ENCODE measurements at places on chromosomes 16 and 17.
A peak's percentile ranks its signal among the peaks of the same experiment; 100 is the strongest.

GRCh38 chr17:48724251-48725003 is 1.4 kb downstream of the PRAC2 start:
- peak; percentile 84 for DNase-seq

- no peak for DNase-seq
These were observed 34.1 kb upstream of the MMP2 start for GRCh38 chr16:55444754-55445485.

DNA sequence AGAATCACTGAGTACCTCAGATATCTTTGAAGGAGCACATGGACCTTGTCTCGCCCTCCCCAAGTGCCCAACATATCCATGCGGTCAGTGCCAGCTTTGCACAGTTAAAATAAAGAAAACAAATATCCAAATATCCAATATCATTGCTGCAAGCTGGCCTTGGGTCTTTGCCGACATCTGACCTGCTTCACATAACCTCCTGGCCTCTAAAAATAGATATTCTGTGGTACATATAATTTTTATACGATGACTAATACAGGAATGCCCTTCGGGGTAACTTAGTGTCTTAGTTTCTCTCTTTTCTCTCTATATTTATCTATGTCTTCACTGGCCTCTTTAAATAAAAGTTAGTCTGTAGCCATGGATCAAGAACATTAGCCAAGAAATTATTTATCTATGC is 67.8 kb downstream of the MAF start:
- DNase-seq, result no peak

GRCh38 chr17:34884597-34884996 is 76.7 kb downstream of the CCT6B start:
- DNase-seq, result no peak

DNA sequence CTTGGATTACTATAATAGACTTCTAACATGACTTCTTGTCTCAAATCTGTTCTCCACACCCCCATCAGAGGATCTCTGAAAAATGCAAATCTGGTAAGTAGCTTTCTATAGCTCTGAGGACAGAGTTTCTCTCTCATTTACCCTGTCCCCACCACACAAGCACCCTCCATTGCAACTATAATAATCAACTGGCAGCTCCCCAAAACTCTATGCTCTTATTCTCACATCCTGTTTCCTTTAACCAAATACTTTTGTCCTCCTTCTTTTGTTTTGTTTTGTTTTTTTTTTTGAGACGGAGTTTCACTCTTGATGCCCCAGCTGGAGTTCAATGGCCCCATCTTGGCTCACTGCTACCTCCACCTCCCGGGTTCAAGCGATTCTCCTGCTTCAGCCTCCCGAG is 73.4 kb downstream of the HELZ start:
- no peak for DNase-seq

- DNase-seq, result no peak
These were observed 8.7 kb downstream of the ZNF276 start for GRCh38 chr16:89729863-89730593.

DNA sequence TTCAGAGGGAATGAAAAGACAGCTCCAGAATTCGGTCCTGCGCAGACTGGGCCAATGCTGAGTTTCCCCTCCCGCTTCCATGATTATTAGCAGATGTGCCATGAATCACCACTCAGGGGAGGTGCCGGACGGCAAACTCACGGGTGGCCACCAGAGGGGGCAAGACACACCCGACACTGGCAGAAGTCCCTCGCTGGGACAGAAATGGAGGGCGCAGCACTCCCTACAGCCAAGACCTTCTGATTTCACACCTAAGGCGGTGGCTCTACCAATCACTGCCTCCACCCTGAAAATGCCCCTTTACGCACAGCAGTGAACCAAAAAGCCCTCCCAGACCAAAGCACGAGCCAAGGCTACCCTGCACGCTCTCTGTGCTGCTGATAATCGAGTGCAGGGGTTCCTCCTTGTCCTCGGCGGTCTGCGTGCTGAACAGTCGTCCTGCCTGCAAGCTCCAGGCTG is 26.8 kb downstream of the TRAP1 start:
- DNase-seq, result peak; percentile 86

- DNase-seq, result no peak
These were observed 2.1 kb downstream of the TRAF7 start for GRCh38 chr16:2157480-2158261.

DNA sequence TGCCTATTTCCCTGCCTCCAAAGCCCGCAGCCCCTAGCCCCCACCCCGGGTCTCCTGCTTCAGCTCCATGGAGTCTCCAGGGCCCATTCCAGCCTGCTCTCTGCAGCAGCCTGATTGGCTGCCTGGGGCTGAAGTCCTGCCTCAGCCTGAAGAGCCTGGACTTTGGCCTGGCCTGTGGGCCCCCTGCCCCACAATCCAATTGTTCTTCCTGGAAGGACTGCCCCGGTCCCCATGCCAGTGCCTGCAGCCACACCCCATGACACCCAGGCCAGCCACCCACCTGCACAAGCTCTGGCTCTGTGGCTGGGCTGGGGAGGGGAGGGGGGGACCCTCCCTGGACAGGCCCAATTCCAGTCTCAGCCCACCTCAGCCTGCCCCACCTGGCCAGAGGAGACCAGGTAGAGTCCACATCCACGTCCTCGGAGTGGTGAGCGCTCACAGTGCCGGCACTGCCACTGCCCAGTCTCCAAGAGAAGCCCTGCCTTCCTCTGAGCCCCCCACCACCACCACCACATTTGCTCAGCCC is 12.3 kb downstream of the ENPP7 start:
- no peak for DNase-seq

DNA sequence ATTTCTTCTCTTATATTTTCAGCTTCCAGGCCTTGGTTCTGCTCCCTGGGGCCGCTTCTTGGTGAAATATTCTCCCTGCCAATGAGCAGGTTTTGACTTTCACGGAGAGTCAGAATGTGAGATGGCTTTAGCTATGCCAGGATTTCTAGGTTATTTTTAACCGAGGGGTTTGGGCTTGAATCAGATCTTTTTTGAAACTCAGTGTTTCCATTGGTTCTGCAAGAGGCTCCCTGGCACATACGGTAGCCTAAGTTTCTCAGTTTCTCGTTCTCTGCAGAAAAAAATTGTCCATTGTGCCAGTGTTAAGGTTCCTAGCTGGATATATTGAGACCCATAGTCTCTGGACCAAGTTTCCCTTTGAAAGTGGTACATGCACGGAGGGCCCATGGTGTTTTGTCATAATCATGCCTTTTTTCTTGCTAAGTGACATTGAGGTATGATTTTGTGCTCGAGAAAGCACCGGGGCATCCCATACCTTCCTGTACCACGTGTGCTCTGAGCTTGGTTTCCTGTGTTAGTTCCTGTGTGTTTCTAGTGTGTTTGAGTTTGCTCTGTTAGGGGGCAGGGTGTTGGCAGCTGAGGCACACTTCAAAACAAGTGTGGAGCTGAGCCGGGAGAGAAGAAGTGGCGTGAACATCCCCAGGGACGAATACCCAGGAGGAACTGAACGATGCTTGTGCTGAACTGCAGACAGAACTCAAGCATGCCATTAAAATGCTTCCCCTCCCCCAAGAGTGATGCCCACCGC is 127.2 kb downstream of the HS3ST3B1 start:
- peak; percentile 51 for DNase-seq

DNA sequence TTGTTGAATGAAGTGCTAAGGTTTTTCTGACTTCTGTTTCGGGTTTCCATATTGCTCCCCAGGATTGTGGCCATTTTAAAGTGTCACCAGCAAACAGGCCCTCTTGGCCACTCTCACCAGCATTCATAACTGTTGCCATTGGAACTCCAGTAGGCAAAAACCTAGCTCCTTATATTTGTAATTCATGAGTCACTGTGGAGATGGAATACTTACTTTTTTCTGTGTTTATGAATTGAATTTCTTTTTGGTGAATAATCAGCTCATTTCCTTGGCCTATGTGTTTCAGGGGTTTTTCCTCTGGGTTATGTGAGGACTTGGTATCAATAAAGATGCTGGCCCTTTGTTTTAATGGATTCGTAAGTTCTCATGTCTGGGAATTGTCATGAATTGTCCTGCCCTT is 255.1 kb downstream of the SNX29 start:
- DNase-seq, result no peak

DNA sequence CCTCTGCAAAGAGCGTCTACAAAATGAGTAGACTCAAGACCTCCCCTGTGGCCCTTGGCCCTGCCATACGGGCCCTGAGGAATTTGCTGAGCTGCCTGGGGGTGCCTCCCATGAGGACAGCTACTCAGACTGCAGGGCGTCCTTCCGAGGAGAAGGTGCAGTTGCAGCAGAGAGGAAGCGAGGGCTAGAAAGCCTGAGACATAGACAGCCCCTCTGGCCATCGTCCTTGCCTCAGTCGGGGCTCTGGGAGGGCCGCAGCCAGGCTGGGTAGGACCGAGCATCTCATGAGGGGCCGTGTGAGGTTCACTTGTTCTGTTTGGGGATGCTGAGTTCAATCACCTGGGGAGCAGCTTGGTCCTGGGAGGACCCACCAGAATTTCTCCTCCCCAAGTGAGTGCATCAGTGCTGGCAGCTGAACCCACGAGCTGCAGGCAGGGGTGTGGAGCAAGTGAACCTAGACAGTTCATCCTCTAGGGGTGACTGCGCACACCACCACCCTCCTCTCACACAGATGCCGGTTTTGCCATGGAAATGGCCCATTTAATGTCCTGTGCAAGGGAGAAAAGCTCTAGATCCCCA is 20.3 kb downstream of the RAB11FIP4 start:
- no peak for DNase-seq

DNA sequence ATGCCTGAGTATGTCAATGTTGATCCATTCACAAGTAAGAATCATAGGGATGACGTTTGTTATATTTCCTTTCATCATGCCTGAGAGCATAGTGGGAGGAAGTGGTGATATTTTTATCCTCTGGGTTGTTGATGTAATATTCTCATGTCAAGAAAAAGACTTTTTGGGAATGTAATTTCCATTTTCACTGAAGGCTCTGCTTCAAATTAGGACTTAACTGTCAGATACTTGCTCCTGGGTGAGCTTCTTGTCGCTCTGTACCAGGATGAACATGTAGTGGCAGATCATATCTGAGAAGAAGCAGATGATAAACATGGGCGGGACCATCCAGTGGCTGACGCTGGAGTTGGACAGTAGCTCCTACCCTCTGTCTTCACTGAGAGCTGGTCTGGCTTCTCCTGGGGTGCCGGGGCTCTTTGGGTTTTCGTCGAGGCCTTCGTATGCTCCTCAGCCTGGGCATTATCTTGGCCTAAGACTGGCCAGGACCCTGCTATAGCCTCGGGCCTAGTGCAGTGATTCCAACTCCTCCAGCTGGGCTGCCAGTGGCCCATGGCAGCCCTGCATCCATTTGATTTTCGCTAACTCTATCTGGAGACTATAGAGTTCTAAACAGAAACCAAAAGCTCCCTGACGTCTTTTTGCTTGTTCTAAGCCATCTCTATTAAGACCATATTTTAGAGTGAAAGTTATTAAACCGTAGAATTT is 19.7 kb downstream of the CYB5B start:
- DNase-seq, result peak; percentile 44

GRCh38 chr16:8877894-8878522 is 4.1 kb upstream of the LITAFD start:
- DNase-seq, result no peak

DNA sequence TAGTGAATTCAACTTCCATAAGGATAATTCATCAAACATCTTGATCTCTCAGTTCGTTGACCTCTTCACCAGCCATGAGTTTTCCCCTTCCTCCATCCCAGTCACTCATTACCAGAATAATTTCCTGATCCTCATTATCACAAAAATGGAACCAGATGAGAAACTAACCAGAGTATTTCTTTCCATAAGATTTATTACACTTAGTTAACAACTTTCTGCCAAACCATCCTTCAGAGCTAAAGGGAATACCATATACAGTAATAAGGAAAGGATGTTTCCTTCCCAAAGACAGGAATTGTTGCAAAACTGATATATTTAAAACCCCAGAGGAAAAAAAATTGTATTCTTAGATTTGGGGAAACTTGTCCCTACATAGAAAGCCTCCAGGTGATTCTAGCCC is 8.6 kb downstream of the KRTAP29-1 start:
- no peak for DNase-seq

GRCh38 chr16:20598832-20599469 is 22.8 kb upstream of the ACSM2B start:
- DNase-seq, result no peak
